ENCODE measurements at places on chromosomes 7 and 10. TPM values are rescaled to one million over a fixed set of nuclear protein-coding genes. Genes with fewer than 3 reads are reported as not detected.

The FAM25G gene
- total RNA-seq, result not detected

The ENTPD7 gene
- total RNA-seq, result 2.1 TPM

The PLEKHS1 gene
- total RNA-seq, result not detected

The JCAD gene
- total RNA-seq, result 16.6 TPM

The TMEM225B gene
- total RNA-seq, result 0.86 TPM

The PAOX gene
- total RNA-seq, result 5.2 TPM

The SP8 gene
- total RNA-seq, result not detected

DNA sequence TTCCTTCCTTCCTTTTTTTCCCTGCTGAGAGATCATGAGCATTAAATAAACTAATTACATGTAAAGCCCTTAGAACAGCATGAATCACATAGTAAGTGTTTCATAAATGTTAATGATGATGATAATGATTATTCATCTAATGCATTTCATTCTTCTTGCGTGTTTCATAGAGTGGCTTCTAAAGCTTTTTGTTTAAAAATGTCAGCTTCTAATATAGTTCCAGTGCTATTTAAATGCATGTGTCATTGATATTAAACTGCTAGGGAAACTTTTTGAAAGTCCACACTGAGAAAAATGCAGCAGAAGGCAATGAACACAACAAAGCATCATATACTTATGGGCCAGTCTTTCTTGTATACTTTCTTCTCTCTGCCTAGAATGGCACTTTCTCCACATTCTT, 894.8 kb downstream of the REEP3 start:
- DNase-seq, result no peak

The NUP205 gene
- 20.8 TPM for total RNA-seq

GRCh38 chr7:152054367-152055230, 29.1 kb downstream of the GALNT11 start:
- peak; percentile 67 for DNase-seq

DNA sequence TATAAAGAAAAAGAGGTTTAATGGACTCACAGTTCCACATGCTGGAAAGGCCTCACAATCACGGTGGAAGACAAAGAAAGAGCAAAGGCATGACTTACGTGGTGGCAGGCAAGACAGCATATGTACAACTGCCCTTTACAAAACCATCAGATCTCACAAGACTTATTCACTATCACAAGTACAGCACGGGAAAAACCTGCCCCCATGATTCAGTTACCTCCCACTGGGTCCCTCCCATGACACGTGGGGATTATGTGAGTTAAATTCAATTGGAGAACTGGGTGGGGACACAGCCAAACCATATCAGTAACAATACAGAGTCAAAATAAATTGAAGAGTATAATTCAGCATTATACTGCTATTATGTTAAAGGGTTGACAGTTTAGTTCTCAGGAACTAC, 37.8 kb downstream of the RNLS start:
- DNase-seq, result no peak

GRCh38 chr7:149887311-149887710, 13.5 kb downstream of the ATP6V0E2 start:
- no peak for DNase-seq

GRCh38 chr7:70679661-70680060, 452.3 kb upstream of the GALNT17 start:
- no peak for DNase-seq

DNA sequence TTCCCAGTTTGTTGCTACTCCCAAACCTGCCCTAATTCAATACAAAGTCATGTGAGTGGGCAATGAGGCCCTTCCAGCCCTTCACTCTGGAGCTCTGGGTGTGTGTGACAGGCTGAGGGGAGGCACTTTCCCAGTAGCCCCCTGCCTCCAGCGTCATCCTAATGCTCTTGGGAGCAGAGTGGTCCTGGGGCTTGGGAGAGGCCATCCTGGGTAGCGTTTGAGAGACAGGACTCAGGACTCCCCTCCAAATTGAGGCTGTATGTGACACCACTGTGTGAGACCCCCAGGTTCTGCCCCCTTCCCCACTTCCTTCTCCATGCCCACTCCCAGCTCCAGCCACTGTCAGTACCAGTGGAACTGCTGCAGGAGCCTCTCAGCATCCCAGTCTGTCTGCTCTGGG, 6.5 kb upstream of the CRYGN start:
- no peak for DNase-seq

DNA sequence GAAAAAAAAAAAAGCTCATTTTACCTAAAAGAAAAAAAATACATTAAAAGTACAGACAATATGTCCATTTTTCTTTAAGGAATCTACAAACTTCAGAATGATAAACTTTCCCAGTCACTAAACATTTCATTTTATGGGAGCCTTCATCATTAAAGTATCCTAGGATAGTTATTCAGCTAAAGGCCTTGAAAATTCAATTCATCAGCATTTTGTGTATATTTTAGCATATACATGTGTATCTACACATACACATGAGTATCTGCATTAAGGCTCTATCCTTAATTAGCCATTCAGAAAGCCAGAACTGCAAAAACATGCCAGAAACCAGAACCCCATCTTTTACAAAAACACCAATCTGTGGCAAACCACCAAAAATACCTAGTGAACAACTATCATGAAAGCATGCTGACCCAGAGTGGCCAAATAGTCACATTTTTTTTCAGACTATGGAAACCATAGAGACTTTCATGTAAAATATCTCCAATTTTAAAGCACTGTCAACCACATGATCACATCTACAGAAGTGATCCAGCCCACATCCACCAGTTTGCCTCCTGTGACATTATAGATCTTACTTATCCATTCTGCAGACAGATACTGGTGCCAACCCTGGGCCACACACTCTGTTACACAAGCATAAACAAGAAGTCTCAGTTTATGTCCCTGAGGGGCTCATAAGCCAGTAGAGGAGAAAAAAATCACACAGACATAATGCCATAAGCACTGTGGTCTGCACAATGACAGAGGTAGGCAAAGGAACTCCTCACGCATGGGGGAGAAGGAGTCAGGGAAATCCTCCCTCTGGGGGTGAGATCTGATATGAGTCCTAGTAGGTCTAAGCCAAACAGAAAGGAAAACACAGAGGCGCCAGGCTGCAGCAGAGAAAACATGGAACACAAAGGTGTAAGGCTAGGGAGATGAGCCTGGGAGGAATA, 79.2 kb downstream of the SRPK2 start:
- DNase-seq, result no peak

- no peak for DNase-seq
These were observed 57.7 kb downstream of the CREB3L2 start for GRCh38 chr7:137944168-137944567.

DNA sequence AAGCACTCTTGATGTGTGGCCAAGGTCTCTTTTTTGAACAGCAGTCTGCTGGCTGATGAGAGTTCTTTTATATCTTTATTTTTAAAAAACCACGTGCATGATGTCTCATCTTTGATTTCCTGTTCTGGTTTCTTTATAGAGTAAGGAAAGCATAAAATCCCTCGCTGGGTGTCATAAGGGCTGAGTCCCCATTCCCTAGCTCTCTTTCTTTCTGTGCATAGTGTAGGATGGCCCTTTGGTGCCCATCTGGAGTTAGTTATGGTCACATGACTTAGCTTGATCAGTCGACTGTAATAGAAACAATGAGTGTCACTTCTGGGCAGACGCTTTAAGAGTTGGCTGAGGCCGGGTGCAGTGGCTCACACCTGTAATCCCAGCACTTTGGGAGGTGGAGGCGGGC, 38.5 kb downstream of the GHRHR start:
- no peak for DNase-seq

- no peak for DNase-seq
These were observed 153.7 kb downstream of the FANK1 start for GRCh38 chr10:126049759-126050700.

- DNase-seq, result no peak
These were observed 65.3 kb upstream of the MDFIC start for GRCh38 chr7:114856625-114857024.

GRCh38 chr7:27840313-27840712, 100.4 kb downstream of the TAX1BP1 start:
- DNase-seq, result no peak

DNA sequence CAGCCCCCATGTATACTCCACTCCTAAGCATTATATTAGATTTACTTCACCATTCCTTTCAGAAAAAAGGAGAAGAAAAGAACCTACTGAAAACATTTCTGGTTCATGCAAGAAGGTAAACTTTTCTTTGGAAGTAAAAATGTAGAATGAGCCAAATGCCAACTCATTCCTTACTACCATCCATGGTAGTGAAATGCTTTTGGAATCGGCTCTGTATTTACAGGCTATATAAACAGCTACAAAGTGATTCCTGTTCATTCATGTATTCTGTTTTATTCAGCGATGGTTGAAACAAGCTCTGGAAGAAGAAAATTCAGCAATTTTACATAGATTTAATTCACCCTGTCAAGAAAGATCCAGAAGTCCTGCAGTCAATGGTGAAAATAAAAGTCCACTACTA, 91.6 kb downstream of the KMT2E start:
- DNase-seq, result no peak

The GARIN1A gene
- total RNA-seq, result 3.3 TPM

DNA sequence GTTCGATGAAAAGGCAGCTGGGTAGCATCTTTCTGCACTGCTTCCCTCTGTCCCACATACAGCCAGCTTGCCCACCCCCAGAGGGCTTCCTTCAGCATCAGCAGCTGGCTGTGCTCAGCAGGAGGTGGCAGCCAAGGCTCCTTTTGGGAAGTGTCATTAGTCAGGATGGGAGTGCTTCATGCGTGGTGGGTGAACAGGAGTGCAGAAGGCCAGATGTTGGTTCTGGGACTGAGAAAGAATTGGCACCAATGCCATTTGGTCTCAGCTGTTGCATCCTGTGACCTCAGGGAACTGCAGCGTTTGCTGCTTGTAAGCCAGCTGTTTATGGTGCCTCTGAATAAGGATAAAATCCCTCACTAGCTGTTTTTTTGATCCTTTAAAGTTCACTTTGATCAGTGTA, 131.1 kb upstream of the SORCS3 start:
- no peak for DNase-seq

DNA sequence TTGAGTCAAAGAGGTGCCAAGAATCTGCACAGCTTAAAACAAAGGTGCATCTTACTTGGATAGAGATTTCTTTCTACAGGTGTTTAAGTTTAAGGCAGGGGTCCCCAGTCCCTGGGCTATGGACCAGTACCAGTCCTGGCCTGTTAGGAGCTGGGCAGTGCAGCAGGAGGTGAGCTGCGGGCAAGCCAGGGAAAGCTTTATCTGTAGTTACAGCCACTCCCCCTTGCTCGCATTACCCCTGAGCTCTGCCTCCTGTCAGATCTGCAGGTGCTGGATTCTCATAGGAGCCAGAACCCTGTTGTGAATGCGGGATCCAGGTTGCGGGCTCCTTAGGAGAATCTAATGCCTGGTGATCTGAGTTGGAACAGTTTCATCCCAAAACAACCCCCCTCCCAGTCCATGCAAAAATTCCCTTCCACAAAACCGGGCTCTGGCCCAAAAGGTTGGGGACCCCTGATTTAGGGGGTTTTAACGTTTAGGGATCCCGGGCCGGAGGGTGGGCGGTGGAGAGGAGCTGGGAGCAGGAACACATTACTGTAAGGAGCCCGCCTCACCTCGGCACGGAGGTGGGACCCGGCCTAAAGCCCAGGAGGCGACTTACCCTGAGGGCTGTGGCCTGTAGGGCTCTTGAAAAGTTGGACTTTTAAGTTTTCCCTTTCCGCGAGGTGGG, 60.2 kb downstream of the ZNF467 start:
- DNase-seq, result no peak

DNA sequence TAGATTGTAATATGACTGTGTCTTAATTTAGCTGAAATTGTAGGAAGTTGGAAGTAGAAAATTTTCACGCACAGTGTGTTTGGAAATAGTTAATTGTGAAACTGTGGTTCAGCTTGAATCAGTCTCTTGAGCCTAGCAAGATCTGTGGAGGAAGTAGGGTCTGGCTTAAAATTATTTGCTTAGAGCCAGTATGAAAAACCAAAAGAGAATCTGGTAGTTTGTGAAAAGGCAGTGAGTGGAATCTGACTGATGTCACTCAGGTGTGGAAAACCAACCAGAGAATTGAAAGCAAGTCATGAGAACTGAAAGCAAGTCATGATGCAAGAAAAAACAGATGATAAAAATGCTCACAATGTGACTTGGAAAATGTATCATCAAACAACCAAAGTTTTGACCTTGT, 11.5 kb downstream of the LIPJ start:
- no peak for DNase-seq

The LIPN gene
- not detected for total RNA-seq

DNA sequence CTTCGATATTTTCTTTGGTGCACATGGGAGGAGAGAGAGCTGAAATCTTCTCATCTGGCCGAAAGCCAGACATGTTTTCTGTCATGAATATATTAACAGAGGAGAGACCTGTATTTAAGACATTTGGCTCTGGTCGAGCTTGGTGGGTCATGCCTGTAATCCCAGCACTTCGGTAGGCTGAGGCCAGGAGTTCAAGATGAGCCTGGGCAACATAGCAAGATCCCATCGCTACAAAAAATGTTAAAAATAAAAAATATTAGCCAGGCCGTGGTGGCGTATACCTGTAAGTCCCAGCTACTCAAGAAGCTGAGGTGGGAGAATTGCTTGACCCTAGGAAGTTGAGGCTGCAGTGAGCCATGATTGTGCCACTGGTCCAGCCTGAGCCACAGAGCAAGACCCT, 21.9 kb upstream of the GATA3 start:
- no peak for DNase-seq

- DNase-seq, result peak; percentile 63
These were observed 65.5 kb downstream of the PYROXD2 start for GRCh38 chr10:98349508-98349922.

All from psoas muscle (tissue), 8 donors.